ENCODE measurements at places on chromosomes 12 and 14.

DNA sequence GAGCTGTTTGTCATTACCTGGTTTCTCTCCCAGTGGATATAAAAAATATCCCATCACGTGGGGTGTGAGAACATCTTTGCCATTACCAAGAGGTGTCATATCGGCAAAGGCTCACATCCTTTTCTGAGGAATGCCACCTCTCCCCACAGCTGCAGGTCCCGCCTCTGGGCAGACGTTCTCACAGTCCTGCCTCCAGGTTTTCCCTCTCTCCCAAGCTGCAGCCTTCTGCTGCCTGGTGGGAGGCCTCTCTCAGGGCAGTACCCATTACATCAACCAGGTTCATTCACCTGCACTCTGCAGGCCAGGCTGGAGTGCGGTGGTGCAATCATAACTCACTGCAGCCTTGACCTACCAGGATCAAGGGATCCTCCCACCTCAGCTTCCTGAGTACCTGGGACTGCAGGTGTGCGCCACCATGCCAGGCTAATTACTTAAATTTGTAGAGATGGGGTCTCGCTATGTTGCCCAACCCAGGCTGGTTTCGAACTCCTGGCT lies 15.0 kb upstream of the TMEM119 start:
- DNase-seq, result no peak

GRCh38 chr14:68586896-68587751 lies 205.7 kb downstream of the ZFP36L1 start:
- no peak for DNase-seq

- DNase-seq, result no peak
These were observed 123.7 kb downstream of the CRACR2A start for GRCh38 chr12:3629057-3629830.

DNA sequence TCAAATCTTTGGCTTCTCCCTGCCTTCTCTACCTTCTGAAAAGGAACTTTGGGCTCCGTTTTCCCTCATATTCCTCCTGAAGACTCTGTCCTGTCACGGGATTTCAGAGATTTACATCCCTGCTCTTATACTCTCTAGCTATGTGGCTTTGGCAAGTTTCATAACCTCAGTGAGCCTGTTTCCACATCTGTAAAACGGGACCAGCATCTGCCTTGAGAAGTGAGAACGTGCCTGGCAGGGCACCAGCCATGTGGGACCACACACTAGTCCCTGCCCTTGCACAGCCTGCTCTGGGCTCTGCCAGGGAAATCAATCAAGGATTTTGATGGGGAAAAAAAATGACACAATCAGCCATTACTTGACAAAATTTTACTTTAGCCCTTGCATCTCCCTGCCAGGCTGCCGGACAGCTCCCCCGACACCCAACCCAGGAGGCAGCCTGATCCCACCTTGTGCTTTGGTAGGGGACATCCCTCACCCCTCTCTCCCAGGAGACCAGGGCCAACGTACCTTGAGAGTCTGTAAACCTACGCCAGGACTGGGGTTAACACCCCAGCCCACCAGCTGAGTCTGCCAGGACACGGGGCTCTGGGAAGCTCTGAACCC lies 8.5 kb downstream of the PHETA1 start:
- DNase-seq, result no peak

- DNase-seq, result peak; percentile 88
These were observed at the start of gene ALKBH2 for GRCh38 chr12:109093022-109093918. Gene ALKBH2, minus strand, starts transcription at chr12:109093472. Its CDS starts 686 bp downstream, at chr12:109092786.

DNA sequence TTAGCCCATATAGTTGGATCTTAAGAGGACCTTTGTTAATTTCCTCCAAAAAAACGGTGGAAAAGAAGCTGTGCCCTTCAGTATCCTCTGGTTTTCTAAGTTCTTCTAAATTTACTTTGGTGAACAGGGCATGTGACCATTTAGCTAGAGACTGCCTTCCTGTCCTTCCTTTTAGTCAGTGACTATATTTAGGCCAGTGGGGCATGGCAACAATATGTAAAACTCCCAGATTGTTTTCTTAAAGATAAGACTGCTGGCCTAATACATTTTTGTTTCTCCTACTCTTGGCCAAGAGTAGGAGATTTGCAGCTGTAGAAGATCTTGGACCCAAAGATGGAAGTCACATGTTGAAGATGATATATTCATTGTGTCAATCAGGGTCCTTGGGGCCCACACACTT lies 325.1 kb upstream of the DCN start:
- no peak for DNase-seq
